ENCODE measurements at places on chromosomes 5 and 9.

GRCh38 chr5:316210-317085 lies 5.1 kb upstream of the AHRR start:
- DNase-seq, result no peak

GRCh38 chr9:92715488-92716231 lies 45.7 kb upstream of the IPPK start:
- no peak for DNase-seq

DNA sequence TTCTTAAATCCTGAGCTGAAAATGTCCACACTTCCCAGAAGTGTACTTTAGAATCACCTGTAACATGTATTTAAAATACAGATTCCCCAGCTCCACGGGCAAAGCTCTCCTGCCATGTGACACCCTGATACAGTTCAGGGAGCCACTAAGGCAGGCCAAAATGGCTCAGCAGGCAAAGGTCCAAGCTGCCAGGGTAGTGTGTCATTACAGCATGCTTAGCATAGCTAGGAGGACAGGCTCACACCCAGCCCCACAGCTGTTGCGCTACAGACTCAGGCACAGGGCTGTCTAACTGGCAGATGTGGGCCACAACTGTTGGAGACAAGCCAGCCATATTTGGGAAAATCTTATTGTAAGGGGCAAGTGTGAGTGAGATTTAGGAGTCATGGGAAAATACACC lies 73.0 kb downstream of the C9orf85 start:
- DNase-seq, result no peak

- DNase-seq, result no peak
These were observed 389.6 kb downstream of the SEMA5A start for GRCh38 chr5:9156282-9156681.

- DNase-seq, result no peak
These were observed 94.8 kb downstream of the RCL1 start for GRCh38 chr9:4887556-4887955.

- DNase-seq, result no peak
These were observed 810 bp downstream of the VPS13A start for GRCh38 chr9:77177894-77178794.

GRCh38 chr9:122180633-122181032 lies 20.9 kb downstream of the MORN5 start:
- DNase-seq, result no peak

- DNase-seq, result no peak
These were observed 96.1 kb upstream of the DNAH5 start for GRCh38 chr5:14040542-14040941.

GRCh38 chr5:59099270-59099994 lies 516.6 kb downstream of the RAB3C start:
- no peak for DNase-seq

- DNase-seq, result no peak
These were observed 163.7 kb downstream of the ESM1 start for GRCh38 chr5:54821445-54822323.

GRCh38 chr9:135547756-135548736 lies 2.1 kb downstream of the OBP2A start:
- DNase-seq, result no peak

GRCh38 chr5:156326718-156327259 lies at the start of gene SGCD:
Gene SGCD (plus strand): TSS chr5:156327164.
- no peak for DNase-seq

DNA sequence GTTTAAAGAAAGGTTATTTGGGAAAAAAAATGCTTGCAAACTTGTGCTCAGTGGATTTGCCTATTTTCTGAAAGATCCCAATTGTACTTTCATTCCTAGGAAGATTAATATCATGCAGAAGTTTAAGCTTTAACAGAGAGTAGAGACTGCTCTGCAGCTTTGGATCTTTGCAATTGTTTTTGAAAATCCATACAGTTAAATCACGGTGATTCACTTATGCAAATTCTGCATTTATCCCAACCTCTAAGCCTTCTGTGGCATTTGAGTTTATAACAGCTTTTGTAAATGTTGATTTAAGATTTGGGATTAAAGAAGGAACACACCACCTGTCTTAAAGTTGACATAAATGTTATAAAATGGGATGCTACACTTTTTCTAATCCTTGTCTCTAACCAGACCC lies 134.4 kb downstream of the EBF1 start:
- DNase-seq, result no peak

DNA sequence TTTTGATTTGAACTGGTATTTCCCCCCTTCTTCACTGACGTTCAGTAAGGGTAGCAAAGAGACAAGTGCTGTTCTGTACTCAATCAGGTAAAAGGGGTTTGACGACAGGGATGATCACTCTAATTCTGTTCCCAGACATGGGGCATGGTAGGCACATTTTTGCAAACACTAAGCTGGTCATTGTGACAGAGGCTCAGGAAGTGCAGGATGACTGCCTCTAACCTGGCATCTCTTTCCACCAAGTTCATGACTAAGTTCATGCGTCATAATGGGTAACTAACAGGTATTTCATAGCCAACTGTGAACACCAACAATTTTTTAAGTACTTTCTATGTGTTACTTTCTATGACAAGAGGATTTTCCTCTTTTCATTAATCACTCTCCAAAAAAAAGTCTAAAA lies 166.5 kb downstream of the MAPKAP1 start:
- no peak for DNase-seq

DNA sequence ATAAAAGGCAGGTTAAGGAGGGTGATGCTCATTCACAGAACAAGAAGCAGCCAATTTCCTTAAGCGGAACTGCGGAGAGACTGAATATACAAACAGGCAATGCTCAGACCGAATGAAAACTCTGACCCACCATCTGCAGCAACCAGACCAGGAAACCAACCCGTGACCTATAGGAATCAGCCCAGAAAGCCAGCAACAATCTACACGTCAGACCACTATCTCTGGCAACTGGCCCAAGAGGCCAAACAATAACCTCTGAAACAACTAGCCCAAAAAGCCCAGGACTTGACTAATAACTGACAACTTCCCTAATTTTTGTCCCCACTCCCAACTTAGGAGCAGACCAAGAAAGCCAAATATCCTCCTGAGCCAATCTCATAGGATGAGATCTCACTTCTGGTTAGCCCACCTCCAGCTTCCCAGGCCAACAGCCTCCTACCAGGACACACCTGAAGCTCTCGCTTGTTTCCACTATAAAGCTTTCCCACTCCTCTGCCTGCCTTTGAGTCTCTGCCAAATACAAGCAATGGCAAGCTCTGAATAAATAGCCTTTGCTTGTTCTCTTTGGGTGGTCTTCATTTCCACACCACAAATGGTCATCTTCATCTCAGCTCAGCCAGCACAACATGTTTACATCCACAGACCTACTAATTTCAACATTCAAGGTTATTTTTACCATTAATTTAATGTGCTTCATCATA lies 168.5 kb downstream of the HSD17B3 start:
- no peak for DNase-seq

- no peak for DNase-seq
These were observed 18.1 kb downstream of the PRRC2B start for GRCh38 chr9:131411719-131412681.

- DNase-seq, result no peak
These were observed 35.6 kb upstream of the ANKRD33B start for GRCh38 chr5:10528056-10528816.

DNA sequence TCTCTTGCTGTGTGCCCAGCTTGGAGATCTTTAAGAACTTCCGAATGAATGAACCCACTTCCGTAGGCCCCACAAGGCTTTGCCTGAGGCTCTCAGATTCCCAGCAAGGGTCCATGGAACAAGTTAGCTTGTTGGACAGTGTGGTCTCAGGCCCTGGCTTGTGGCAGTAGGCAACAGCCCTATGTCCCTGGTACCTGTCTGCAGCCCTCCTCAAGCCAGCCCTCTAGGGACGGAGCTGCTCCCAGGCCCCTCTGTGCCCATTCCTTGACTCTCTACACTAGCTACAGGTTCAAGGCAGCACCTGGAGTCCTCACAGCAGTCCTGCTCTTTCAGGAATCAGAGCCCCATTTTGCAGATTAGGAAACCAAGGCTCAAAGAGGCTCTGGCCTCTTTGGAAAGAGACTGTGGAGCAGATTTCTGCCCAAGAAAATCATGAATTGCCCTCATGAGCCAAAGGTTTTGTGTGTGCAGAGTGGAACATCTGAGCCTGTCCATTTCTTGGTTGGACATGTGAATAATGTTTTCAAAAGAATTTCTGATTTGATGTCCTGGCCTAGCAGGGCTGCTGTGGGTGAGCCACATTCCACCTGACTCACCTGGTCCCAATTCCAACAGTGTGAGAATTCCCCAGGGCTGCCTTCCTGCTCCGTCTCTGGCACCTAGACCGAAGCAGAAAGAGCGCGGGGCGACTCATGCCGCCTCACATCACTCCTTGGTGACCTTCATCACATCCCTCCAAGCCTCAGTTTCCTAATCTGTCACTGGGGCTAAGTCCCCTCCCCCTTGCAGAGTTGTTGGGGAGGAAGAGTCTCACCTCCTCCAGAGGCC lies 131.7 kb downstream of the BARX1 start:
- DNase-seq, result no peak

DNA sequence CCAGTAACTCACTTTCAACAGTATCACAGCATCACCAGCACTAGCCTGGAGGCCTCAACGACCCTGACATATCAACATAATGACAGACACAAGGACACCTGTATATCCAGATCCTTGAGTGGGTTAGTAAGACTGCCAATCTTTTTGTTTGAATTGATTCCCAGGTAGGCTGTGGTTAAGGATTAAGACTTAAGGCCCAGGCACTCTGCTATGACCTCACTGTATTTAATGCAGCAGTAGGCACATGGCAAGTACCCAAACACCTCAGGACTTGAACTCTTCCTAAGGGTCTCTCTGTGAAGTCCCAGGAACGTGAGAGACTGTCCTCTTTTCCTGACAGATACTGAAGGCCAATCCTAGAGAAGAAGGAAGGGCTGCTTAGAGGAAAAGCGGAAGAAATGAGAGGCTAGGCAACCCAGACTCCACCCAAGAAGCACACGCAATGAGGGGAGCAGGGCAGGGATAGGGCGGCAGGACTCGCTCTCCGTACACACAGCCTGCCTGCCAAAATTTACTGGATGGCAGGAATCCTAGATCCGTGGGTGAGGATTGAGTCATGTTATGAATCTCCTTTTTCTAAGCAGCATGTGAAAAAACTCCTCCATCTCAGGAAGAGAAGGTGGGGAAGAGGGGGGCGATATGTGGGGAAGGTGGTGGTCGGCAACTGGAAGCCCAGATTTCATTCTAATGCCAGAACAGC lies 93.4 kb downstream of the SIL1 start:
- DNase-seq, result no peak

- DNase-seq, result no peak
These were observed 145.1 kb upstream of the IRX2 start for GRCh38 chr5:2896371-2897275.

- no peak for DNase-seq
These were observed 73.8 kb upstream of the PCA3 start for GRCh38 chr9:76690246-76690972.

DNA sequence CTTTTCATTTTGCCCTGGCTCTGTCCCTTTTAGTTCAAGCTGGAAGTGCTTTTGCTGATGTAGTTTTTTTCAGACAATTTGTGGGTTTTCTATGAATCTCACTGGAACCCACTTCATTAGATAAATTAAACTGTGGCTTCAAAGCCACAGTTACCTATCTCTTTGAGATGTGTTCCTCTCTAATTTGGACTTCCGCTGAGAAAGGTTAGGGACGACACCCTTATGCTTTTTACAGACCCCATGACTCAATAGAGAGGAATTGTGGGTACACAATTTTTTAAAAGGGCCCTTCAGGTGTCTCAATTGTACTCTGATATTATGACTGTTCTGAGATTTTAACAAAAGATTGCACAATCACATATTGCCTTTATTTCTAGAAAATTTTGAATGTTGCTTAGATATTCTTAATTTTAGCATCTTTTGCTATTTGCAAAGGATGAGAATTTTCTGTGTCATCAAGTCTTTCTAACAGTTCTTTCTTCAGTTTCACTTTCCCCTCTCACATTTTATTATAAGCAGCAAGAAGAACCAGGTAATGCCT lies 110.6 kb downstream of the GADD45G start:
- no peak for DNase-seq

DNA sequence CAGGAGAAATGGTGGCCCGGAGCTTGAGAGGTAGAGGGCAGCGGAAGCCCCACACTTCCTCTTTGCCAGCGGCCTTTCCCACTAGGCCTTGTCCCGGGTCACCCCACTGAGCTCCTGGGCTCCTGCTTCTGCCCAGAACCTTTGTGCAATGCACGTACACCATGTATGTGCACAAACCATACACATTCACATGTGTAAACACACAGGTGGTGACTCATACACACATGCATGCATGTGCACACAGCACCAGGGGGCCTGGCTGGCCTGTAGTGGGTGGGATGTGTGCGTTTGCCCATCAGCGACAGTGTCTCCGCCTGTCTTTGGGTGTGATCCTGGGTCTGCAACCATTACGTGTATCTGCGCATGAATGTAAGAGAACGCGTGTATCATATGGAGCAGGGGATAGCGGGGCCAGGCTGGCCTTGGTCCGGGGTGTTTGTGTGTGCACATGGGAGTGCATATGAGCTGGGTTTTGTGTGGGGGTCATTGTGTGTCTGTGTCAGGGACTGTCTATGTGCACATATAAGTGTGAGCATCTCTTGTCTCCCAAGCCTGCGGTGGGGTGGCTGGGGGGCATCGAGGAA lies 43.7 kb downstream of the PSD2 start:
- no peak for DNase-seq

DNA sequence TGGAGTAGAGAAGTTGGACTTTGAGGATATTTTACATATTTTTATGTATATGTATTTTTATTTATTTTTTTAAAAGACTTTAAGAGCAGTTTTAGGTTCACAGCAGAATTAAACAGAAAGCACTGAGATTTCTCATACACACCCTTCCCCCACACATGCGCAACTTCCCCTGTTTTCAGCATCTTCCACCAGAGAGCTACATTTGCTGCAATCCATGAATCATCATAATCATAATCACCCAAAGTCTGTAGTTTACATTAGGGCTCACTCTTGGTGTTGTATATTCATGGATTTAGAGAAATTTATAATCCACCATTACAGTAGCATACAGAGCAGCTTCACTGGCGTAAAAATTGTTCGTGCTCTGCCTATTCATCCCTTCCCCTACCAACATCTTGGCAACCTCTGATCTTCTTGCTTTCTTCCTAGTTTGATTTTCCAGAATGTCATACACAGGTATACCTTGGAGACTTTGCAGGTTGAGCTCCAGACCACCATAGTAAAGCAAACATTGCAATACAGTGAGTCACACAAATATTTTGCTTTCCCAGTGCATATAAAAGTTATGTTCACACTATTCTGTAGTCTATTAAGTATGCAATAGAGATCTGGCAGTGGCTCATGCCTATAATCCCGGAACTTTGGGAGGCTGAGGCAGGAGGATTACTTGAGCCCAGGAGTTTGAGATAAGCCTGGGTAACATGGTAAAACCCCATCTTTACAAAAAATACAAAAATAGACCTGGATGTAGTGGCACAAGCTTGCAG lies 9.6 kb upstream of the CCDC171 start:
- DNase-seq, result no peak

DNA sequence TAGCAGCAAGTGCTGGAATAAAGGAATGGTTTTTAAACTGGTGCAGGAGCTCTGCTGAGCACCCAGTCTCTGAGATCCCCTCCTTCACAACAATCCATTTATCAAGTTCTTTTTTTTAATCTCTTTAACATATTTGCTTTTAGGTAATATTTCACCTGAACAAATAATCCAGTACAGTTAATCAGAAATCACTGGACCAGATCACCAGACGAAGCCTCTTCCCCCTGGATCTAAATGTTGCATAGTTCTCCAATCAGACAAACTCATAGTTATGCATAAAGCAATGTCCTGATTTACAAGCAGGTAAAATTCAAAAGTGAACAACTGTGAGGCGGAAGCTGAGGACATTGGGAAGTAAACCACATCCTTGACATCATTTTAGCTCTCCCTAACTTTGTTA lies 657.7 kb upstream of the RORB start:
- no peak for DNase-seq

- DNase-seq, result no peak
These were observed 176.6 kb upstream of the C9orf72 start for GRCh38 chr9:27749838-27750237.

Data from stimulated activated CD4-positive, alpha-beta T cell treated with anti-CD3 and anti-CD28 coated beads, Interleukin-15, amount 100 ng/mL, for 48 hours (primary cell).